ENCODE measurements at places on chromosomes 7 and 10.

GRCh38 chr7:18425838-18426445 is 69.6 kb upstream of the HDAC9 start:
- no peak for DNase-seq

GRCh38 chr7:7439564-7439963 is 96.1 kb downstream of the COL28A1 start:
- no peak for DNase-seq

DNA sequence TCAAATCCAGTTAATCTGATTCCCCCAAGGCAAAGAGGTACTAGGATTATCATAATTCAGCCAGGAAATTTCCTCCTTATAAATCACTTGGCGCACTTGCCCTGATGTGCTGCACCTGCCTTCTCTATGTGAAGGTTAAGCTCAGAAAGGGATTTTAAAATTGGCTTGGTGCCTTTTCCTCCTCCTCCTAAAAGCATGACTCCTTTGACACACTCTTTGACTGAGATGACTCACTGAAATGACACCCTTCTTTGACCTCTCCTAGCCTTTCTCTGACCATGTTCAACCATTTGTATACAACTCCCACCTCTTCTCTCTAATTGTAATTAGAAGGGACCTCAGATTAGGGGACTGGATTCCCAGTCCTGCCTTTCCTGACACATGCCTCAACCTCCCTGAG is 46.5 kb downstream of the ABLIM1 start:
- DNase-seq = no peak

DNA sequence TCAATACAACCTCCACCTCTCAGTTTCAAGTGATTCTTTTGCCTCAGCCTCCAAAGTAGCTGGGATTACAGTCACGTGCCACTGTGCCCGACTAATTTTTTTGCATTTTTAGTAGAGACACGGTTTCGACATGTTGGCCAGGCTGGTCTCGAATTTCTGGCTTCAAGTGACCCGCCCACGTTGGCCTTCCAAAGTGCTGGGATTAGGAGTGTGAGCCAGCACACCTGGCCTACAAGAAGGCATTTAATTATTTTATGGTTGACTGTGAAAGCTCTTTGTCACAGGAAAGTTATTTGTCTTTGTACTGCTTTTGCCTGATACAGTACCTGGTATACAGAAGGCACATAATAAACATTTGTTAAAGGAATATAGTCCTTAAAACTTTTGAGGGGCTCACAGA is 12.9 kb downstream of the MYOZ1 start:
- no peak for DNase-seq

Measured in NCI-H1092 treated with DMSO at 0.1 percent for 48 hours (cell line).